ENCODE measurements at places on chromosomes 6 and 20.

- DNase-seq: no peak
These were observed 486.1 kb downstream of the QKI start for GRCh38 chr6:163900570-163900969.

- peak; percentile 21 for DNase-seq
These were observed 171.1 kb downstream of the ADAT2 start for GRCh38 chr6:143279385-143279784.

- DNase-seq: no peak
These were observed 4.0 kb upstream of the OSBPL2 start for GRCh38 chr20:62234339-62234738.

DNA sequence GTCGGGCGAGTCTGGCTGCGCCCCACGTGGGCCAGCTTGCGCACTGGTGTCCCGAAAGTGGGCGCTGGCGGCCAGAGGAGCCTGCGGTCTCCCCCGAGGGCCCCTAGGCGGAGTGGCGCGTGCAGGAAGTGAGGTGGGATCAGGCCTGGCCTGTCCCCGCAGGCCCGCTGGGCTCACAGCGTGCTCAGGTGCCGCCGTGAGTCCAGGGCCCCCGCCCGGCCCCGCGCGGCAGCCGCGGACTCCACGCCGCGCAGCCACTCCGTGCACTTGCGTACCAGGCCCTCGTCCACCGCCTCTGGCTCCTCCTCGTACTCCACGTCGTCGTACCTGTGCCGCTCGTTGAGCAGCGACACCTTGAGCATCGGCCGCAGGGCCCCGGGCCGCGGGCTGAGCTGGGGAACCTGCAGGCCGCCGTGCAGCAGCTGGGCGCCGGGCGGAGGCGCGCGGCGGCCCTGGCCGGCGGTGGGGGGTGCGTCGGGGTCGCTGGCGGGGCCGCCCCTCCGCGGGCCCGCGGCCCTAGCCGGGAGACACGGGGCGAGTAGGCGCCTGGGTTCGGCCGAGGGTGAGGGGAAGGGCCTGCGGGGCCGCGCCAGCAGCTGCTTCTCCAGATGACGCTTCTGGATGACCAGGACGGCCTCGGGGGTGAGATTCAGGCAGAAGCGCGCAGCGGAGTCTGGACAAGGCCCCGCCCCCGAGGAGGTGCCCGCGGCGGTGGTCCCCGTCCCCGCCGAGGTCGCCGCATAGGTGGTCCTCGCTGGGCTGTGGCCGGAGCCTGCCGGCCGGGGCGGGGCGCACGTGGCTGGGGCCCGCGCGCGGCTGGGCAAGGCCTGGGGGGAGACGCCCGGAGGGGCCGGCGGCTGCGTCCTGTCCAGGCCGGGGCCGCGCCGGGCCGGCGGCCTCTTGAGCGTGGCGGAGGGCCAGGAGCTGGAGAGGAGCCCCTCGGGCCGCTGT, 835 bp downstream of the PRR18 start:
- DNase-seq: no peak

- no peak for DNase-seq
These were observed 9.7 kb downstream of the PCMTD2 start for GRCh38 chr20:64265201-64265600.

DNA sequence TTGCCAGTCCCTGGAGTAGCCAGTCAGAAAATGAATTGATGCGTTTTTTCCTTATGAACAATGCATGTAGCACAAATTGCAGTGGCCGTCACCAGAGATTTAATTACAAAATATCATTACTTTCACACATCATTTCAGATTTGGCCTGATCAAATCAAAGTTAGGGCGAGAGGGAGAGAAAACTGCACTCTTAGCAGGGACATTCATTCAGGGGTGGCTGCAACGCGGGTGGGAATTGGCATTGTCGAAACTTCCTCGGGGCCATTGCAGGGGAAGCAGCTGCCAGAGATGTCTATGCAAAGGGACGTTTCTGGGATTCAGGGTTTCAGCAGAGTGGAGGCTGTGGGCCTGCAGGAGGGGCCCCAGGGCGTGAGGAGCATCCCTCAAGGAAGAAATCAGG, 76.5 kb upstream of the TOP1 start:
- no peak for DNase-seq

- DNase-seq: no peak
These were observed 16.6 kb downstream of the DCDC2 start for GRCh38 chr6:24340998-24341938.

DNA sequence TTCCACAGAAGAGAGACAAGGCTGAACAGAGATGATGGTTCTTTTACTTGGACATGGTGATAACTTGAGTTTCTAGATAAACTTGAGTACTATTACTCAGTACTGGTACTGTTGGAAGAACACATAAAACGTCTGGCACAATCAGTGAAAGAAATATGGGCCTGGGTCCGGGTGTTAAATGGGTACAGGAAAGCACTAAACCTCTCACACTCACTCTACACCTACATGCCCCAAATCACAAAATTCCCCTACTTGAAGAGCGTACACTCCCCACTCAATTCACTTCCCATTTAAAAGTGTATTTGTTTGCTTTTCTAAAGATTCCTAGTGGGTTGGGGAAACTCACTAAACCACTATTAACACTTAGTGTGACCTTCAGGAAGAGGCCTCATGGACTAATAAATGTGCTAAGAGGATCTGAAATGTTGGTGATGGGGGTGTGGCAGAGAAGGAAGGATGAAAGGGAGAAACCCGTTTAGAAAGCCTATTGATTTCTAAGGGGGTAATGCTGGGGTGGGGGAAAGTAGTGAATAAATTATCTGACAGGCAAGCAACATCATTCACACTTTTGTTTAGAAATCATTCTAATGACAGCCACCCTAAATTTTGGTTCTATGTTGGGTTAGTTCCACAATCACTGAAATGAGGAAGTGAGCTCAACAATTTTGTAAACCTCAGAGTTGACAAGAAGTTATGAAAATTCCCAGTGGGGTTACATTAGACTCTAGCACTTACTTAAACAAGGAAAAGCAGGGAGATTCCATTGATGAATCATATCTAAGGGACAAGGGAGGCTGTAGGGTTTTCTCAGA, 222.6 kb upstream of the MARCKS start:
- no peak for DNase-seq

- DNase-seq: no peak
These were observed 330.3 kb downstream of the HTR1B start for GRCh38 chr6:77133031-77133430.

DNA sequence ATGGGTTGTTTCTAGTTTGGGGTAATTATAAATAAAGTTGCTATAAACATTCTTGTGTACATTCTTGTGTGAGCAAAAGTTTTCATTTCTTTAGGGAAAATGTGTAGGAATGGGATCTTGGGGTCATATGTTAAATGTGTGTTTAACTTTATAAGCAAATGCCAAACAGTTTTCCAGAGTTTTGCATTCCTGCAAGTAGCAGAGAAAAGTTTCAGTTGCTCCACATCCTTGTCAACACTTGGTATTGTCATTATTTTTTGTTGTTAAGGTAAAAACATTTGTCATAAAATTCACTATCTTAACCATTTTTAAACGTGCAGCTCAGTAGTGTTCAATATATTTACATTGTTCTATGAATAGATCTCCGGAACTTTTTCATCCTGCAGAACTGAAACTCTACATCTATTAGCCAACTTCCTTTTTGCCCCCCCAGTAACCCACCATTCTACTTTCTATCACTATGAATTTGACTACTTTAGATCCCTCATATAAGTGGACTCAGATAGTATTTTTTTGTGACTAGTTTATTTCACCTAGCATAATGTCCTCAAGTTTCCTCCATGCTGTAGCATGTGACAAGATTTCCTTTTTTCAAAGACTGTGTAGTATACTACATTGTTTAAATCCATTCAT, 48.4 kb downstream of the PHACTR2 start:
- DNase-seq: no peak

GRCh38 chr20:8078528-8078914, 53.5 kb upstream of the PLCB1 start:
- no peak for DNase-seq

DNA sequence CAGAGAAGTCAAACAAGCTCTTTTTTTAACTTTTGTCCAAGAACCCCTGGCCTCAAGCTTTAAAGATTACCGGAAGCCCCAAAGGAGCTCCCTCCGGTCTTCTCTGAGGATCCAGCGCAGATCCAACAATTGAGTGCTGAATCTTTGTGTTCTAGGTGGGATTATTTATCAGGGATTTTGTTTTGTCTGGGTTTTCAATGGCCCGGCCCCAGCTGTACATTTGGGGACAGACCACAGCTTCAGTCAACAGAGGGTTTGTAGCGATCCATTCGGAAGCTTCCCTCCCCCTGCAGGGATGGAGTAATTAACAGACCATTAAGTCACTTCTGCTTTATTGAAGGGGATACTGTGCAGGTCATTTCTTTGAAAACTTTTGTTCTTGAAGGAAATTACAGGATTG, 7.8 kb downstream of the OLIG3 start:
- no peak for DNase-seq

DNA sequence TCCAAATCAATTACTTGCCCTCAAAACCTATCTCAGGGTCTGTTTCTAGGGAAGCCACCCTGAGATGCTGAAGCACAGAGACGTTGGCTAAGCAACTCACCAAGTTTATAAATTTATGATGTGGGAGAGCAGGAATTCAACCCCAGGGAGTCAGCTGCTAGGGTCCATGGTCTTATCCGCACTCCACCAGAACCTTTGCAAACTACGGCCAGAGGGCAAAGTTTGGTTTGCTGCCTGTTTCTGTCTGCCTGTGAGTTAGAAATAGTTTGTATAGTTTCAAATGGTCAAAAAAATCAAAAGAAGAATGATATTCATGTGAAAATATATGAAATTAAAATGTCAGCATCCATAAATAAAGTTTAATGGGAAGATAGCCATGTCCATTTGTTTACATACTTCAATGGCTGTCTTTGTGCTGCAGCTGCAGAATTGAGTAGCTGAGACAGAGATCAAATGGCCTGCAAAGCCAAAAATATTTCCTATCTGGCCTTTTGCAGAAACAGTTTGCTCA, 83.7 kb upstream of the ZFP64 start:
- no peak for DNase-seq

DNA sequence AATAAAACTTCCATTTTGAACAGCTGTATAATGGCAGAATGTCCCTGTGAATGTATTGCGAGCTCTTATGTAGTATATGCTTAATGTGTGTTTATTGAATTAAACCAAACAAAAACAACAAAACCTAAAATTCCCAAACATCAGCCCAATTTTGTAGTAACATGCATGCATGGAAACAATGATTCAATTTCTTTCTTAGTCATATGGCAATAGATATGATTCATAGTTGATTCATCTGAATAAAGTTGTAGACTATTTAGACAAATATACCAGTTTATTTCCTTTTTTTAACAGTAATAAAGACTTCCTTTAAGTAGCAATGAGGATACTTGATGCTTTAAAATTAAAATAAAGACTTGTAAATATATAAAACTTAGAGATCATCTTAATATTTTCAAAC, 670.6 kb downstream of the CD109 start:
- no peak for DNase-seq

DNA sequence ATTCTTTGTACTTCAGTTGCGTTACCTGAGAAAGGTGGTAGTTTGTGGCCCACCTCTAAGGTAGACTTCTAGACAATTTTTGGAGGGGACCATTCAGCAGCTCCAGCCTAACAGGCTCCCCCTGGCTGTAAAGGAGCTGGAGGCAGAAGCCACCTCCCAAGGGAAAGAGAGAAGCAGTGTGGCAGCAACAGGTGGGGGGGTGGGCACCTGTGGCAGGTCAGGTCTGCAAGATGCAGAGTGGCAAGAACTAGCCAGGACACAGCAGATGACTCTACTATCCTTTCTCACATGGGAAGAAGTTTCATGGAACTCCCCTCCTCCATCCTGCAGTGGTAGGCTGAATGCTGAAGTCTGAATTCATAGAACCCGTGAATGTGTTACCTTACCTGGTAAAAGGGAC, 148.3 kb upstream of the DTNBP1 start:
- no peak for DNase-seq

- no peak for DNase-seq
These were observed 38.9 kb downstream of the DLL1 start for GRCh38 chr6:170251776-170252571.

GRCh38 chr6:79687759-79688158, 56.6 kb downstream of the SH3BGRL2 start:
- DNase-seq: no peak

- peak; percentile 80 for DNase-seq
These were observed 888 bp downstream of the SLC17A5 start for GRCh38 chr6:73652637-73653570.

DNA sequence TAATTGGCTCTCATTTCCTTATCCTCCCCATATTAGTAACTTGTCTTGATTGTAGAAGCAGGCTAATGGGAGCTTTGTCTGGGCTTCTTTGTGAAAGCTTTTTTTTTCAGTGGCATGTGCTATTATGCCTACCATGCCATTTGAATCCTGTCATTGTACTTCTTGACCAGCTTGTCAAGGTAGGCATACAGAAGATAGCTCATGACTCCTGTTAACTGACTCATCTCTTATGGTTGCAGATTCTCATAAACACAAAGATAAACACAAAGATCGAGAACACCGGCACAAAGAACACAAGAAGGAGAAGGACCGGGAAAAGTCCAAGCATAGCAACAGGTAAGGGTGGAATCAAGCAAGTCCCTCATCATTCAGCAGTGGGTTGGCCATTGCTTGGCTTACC, 32.5 kb downstream of the TOP1 start:
- no peak for DNase-seq

DNA sequence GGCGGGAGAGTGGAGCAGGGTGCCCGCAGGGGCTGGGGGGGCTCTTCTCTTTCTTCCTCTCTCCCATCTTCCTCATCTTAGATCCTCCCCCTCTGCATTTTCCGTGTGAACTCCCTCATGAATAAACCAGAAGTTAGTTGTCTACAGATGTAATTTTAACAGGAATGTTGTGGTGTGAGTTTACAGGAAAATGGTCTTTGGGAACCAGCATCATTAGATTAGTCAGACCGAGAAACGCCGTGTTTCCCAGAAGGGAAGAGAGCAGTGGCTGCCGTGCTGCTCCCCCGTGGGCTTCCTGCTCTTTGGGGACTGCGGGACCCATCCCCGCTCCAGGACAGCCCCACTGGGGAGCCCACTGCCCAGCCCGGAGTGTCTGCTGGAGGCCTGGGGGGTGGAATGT, 3.4 kb downstream of the MYT1 start:
- DNase-seq: no peak

GRCh38 chr20:45905505-45906079, 6.4 kb downstream of the PLTP start:
- DNase-seq: peak; percentile 59

- DNase-seq: peak; percentile 1
These were observed 3.4 kb upstream of the SCML4 start for GRCh38 chr6:107827541-107827940.

DNA sequence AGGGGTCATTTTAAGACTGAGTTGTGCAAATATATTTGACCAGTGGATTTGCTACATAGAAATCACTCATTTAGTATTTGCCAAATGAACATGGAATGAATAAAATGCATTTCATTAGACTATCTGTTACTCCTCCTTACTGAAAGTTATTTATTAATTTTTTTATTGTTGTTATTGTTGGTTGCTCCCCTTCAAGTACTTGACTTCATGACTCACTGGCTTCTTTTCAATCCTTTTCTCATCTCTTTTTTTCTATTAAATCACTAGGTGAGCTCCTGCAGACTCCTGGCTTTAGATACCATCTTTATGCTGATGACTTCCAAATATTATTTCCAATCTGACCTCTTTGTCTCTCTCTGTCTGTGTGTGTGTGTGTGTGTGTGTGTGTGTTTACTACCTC, 192.2 kb upstream of the FAM83B start:
- DNase-seq: no peak

- no peak for DNase-seq
These were observed 24.5 kb downstream of the CD83 start for GRCh38 chr6:14142063-14142450.
